ENCODE measurements at places on chromosomes 11 and 22. TPM values are rescaled to one million over a fixed set of nuclear protein-coding genes. Genes with fewer than 3 reads are reported as not detected.

TLCD5 gene
- 9.3 TPM for total RNA-seq

OR4A16 gene
- total RNA-seq: not detected

P2RY2 gene
- total RNA-seq: 4.5 TPM

TMEM151A gene
- 0.08 TPM for total RNA-seq

LARGE1 gene
- 21.0 TPM for total RNA-seq

PANX3 gene
- not detected for total RNA-seq

SAA1 gene
- total RNA-seq: 5.8 TPM

ANO1 gene
- total RNA-seq: 1.1 TPM

CBLIF gene
- not detected for total RNA-seq

CRYBB3 gene
- total RNA-seq: 0.82 TPM

OSBPL5 gene
- 10.2 TPM for total RNA-seq

UVRAG gene
- 14.3 TPM for total RNA-seq

RPUSD4 gene
- total RNA-seq: 25.5 TPM

ARRB1 gene
- 24.3 TPM for total RNA-seq

SCUBE2 gene
- 0.89 TPM for total RNA-seq

MOGAT2 gene
- total RNA-seq: not detected

RTL10 gene
- 12.6 TPM for total RNA-seq

TMEM126A gene
- total RNA-seq: 24.8 TPM

ROBO3 gene
- total RNA-seq: 70.2 TPM

C11orf86 gene
- not detected for total RNA-seq

HEPN1 gene
- total RNA-seq: not detected

MS4A7 gene
- not detected for total RNA-seq

SCUBE1 gene
- total RNA-seq: 0.82 TPM

APOA1 gene
- total RNA-seq: not detected

WEE1 gene
- total RNA-seq: 62.5 TPM

RAG1 gene
- 2.4 TPM for total RNA-seq
